ENCODE measurements at places on chromosomes 16 and 17.

DNA sequence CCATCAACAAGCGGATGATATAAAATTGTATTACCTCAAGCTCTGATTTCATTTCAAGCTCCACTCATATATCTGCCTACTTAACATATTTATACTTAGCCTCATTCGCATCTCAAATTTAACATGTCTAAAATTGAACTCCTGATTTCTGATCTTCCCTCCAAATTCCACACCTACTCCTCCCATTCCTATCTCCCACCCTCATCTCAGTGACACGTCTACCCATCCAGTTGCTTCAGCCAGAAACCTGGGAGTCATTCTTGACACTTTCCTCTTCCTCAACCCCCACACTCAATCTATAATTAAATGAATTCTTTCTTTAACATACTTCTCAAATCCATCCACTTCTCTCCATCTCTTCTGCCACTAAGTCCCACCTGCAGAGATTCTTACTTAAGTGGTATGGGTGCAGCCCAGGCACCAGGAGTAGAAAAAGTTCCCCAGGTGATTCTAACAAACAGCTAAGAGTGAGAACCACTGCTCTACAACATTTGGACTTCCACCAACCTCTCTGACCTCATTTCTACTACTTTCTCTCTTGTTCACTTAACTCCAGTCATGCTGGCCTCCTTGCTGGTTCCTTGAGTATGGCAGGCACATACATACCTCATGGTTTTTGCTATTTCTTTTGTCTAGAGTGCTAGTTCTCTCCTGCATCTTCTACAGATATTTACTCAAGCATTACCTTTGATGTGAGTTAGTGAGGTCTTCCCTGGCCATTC lies 18.1 kb downstream of the SPOP start:
- DNase-seq: no peak

DNA sequence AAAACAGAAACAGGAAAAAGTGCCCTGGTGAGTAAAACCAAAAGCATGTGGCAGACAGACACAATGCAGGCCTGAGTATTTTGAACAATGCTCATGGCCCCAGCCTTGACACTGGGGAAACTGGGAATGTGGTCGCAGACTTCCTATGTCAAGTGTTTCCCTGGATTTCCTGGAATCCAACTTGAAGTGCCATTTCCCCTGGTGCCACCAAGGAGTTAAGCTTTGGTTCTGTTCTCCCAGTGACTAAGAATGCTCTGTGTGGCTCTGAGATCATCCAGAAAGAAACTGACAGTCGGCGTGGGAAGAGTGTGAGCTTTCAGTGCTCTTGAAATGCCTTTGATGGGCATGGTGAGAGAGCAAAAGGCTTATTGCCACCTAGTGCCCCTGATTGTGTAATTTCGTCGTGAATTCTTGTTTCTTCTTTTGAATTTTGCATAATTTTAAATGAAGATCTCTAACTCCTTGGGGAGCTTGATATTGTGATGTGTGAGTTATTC lies 96.0 kb downstream of the YPEL2 start:
- DNase-seq: no peak

GRCh38 chr16:58196898-58197313 lies 1.0 kb downstream of the CSNK2A2 start:
- peak; percentile 13 for DNase-seq

DNA sequence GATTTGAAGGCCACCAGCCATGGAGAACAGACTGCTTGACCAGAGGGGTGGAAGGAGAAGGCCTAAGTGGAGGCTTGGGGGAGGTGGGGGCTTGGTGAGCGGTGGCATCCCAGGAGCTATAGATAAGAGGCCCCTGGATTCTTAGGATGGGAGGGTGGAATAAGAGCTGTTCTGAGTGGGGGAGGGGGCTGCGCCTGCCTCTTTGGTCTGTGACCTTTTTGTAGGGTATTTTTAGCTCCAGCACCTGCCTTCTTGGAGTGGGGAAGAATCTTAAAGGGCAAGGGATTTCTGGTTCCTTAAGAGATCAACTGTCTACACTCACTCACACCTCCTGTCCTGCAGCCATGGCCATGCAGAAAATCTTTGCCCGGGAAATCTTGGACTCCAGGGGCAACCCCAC lies 567 bp downstream of the ENO3 start:
- DNase-seq: no peak

DNA sequence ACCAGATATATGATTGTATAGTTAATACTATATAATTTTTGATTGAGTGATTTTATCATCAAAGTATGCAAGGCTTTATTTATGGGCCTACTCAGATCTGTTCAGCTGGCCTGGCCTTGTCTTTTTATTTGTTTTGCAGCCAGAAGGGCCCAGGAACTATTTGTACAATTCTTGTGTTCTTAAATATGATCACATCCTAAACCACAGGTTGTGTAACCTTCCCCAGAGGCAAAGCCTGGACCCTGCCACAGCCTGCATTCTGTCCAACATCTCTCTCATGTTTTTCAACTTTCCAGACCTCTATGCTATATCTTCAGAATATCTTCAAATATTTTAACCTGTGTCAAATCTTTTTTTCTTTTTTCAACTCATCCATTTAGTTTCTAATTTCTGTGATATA lies 410.4 kb upstream of the MON1B start:
- DNase-seq: no peak

DNA sequence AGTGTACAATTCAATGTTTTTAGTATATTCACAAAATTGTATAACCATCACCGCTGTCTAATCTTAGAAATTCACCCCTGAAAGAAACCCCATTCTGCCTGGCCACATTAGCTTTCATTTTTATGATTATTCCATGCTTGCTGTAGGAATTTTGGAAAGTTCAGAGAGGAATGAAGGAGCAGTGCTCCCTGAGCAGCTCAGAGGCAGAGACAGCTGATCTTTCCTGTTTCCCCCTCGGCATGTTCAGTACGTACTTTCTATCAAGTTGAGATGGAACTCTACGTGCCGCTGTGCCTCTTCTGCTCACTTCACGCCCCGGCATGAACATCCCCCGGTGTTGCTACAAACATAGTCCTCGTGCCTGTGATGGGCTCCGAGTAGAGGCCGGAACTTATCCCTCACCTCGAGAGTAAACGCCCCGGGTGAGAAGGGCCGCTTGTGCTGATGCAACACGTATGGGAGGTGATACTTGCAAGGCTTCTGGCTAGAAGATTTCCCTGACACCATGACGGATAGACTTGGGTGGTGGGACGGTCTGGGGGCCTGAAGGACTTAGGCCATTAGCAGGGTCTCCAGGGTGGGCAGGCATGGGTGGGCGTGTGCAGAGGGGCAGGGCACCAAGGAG lies 79.2 kb upstream of the CIBAR2 start:
- no peak for DNase-seq

DNA sequence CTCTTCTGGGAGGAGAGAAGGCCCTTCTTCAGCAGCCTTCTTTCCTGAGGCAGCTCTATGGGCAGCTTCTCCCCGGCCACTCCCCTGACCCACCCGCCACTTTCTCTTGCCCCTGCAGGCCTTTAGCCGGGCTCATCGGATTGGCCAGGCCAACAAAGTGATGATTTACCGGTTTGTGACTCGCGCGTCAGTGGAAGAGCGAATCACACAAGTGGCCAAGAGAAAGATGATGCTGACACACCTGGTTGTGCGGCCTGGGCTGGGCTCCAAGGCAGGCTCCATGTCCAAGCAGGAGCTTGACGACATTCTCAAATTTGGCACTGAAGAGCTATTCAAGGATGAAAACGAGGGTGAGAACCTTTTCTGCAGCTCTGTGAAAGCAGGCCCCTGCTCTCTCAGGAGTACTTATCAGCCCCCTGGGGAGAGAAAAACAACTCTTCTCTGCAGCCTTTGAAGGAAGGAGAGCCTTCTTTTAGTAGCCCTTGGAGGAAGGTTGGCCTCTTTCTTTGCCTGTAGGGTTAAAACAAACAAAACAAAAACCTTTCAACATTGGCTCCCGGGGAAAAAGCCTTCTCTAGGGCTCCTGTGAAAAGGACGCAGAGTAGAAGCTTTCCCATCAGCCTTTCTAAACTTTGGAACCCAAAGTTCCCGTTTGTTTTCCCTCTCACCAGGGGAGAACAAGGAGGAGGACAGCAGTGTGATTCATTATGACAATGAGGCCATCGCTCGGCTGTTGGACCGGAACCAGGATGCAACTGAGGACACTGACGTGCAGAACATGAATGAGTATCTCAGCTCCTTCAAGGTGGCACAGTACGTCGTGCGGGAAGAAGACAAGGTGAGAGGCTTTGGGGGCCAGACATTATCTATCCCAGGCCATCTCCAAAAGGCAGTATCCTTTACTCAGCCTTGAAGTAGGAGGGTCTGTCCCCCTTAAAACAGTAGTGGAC lies 12.7 kb downstream of the RNF227 start:
- DNase-seq: no peak

DNA sequence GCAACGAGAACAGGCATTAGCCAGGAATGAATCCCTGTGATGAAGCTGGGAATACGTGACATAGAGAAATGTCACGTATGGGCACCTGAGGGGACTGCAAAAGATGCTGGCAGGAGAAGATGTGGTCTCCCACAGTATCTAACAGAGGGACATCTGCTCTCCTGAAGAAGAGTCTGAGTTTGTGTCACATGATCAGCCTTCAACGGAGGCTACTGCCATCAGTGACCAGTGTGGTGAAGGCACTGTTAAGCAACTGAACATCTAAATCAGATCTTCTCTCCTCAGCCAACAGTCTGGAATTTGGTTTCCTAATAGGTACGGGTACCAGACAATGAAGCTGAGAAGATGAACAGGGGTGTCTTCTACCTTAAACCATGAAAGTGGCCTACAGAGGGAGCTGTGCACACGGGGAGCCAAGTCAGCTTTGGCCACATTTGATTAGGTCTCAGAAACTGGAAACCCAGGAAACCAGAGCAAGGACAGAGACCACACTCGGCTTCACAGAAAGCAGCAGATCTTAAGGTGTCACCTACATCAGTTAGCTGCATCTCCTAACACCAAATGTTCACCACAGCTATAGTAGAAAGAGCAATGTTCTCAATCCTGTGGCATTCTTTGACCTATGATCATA lies 41.8 kb downstream of the BRD7 start:
- DNase-seq: peak; percentile 28

DNA sequence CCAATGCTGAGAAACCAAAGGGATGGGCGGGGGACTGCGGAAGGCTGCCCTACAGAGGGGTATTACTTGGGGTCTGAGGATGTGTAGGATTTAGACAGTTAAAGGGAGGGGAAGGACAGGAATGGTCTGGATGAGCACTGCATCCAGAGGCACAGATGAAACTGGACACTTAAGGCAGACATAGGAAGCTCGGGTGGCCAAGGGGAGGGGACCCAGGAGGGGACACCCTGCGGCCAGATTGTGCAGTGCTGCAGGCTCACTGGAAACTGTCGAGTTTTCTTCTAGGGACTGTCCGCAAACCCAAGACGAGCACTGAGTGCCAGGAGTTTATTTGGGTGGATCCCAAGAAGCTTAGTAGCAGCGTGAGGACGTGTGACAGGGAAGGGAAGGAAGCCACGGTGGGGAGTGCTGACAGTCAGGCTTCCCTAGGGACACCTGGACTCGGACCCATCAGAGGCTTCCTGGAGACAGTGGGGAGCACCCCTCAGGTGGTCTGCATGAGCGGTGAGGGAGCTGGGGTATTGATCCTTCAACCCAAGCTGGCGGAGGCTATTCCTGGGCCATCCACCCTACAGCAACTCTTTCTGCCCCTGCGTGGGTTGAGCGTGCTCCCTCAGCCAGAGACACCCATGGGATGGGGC lies 278.7 kb downstream of the FOXL1 start:
- no peak for DNase-seq

DNA sequence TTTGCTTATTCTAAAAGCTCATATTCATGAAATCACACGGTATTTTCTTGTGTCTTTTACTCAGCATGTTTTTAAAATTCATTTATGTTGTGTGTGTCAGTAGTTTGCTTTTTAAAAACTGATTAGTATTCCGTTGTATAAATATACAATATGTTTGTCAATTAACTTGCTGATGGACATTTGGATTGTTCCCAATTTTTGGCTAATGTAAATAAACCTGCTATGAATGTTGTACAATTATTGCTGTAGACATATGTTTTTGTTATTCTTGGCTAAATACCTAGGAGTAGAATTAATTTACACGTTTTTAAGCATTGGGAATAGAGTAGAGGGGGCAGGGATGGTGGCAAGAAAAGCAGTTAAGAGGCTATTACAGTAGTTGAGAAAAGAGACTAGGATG lies 199.5 kb upstream of the CCL2 start:
- DNase-seq: no peak

GRCh38 chr17:42407289-42407836 lies 15.7 kb downstream of the CAVIN1 start:
- DNase-seq: peak; percentile 87

- DNase-seq: no peak
Observed at GRCh38 chr17:2009737-2010136, 15.4 kb downstream of the RTN4RL1 start.

DNA sequence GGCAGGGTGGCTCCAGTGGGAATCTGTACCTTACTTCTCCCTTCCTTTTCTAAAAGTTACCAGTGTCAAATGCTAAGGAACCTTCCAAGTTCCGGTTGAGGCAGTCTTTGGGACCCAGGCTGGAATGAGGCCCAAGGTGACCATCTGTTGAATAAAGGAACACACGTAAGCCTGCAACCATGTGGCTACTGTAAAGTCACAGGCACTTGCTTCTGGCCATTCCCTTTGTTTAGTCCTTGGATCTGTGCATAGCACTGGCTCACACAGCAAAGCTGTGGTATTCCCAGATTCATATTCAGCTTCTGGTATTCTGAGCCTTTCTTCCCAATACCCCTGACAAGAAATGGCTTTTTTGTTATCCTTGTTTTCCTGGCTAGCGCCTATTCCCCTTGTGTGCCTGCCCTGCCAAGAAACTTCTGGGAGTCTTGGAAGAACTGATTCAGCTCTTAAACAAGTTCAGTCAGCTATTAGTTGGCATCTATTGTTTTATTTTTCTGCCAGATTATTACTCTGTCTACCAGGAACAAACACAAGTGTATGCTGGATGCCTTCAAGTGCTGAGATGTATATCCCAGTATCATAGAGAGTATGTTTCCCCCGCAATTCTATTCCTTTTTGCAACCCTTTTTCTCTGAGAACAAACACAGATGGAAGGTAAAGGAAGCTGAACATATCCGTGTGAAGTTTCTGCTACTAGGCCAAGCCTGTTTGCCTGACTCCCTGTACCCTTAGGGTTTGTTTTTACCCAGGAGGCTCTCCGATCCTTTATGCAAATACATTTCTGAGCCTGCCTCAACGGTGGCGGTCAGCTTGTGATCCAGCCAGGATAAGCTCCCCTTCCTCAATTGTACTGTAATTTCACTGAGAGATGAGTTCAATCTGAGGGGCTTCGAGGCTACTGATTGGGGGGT lies 13.2 kb downstream of the TMEM238L start:
- DNase-seq: no peak

DNA sequence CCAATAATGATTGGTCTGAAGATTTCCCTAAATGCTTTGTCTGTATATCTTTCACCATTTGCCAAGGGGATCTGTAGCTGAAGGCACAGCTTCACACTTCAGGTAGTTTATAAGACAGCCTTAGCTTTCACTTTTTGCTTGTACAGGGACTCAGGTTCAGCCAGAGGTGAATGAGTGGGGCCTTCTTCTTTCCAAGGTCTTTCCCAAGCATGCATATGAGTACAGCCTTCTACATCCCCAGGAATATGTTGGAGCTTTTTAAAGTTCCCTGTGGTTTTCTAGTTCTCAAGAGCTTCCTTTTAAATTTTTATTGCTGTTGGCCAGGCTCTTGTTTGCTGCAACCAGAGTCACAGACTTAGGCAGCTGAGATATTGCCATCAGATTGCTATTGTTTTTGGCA lies 17.9 kb upstream of the SPDYE4 start:
- DNase-seq: no peak
